ENCODE measurements at places on chromosomes 11 and 22.

- DNase-seq: no peak
Measured at GRCh38 chr11:108858622-108859021, 193.8 kb downstream of the DDX10 start.

- no peak for DNase-seq
Measured at GRCh38 chr11:121246021-121246768, 46.4 kb upstream of the SC5D start.

- DNase-seq: peak; percentile 48
Measured at GRCh38 chr22:18078329-18079041, 695 bp downstream of the PEX26 start.

- DNase-seq: no peak
Measured at GRCh38 chr11:11425806-11426205, 72.8 kb upstream of the CSNK2A3 start.

DNA sequence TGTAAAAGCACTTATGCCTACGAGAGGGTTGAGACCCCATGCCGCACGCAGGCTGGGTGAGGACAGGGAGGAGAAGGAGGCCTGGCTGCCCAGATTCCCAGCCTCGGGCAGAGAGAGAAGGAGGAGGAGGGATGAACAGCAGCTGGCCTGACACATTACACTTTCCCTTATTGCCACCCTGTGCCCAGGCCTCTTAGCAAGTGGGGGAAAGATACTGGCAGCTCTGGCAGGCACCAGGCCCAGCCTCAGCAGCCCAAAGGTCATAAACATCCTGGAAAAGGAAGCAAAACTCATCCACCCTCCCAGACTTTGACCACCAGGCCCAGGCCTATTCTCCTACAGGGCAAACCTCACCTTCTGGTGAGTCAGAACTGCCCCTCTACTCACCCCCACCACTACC is 4.7 kb downstream of the PLAAT3 start:
- DNase-seq: no peak
